ENCODE measurements at places on chromosomes 1 and 21.

DNA sequence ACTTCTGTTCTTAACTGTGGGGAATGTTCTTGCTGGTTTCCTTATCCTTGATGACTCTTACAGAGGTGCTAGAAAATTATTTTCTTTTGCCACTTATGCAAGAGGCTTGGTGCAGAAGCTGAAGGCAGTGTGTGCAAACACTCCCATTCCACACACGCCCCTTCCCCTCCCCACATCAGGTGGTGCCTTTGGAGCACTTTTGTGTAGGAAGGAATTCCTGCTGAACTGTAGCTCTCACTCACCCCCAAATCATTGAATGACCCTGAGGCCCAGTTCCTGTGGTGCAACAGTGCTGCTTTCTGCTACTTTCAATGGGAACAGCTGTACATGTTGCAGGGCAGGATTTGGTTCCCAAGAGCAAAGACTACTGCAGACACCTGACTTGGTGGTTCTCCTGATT lies 101.8 kb downstream of the CD247 start:
- no peak for DNase-seq

GRCh38 chr1:154208677-154209388 lies 2.7 kb upstream of the CFAP141 start:
- no peak for DNase-seq

GRCh38 chr1:54218883-54219687 lies 19.1 kb downstream of the MRPL37 start:
- DNase-seq = no peak

GRCh38 chr1:35773711-35774110 lies 3.9 kb upstream of the CLSPN start:
- no peak for DNase-seq

GRCh38 chr1:159778266-159778665 lies 2.5 kb upstream of the DUSP23 start:
- DNase-seq = no peak

DNA sequence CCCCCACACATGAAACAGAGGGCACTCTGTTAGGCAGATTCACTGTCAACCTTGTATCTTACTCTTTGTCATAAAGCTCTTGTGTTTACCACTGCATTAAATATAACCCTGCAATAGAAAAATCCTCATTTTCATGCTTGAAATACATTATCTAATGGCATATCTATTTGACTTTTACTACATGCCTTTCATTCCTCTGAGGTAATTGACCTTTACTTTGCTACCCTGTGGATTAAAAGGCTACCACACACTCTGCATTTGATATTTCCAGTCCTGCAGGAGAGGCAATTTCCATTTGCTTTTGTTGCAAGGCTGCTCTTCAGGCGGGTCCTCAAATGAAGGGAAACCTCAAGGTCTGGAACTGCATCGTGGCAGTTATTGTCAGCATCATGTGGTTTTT lies 238.0 kb downstream of the NTNG1 start:
- DNase-seq = no peak

GRCh38 chr1:28129150-28129549 lies 40.7 kb upstream of the EYA3 start:
- DNase-seq = no peak
